ENCODE measurements at places on chromosomes 5 and 9.

GRCh38 chr9:71937070-71937625, 25.7 kb downstream of the C9orf85 start:
- DNase-seq = no peak

- no peak for DNase-seq
Measured at GRCh38 chr5:115524199-115524847, 20.3 kb downstream of the FEM1C start.

DNA sequence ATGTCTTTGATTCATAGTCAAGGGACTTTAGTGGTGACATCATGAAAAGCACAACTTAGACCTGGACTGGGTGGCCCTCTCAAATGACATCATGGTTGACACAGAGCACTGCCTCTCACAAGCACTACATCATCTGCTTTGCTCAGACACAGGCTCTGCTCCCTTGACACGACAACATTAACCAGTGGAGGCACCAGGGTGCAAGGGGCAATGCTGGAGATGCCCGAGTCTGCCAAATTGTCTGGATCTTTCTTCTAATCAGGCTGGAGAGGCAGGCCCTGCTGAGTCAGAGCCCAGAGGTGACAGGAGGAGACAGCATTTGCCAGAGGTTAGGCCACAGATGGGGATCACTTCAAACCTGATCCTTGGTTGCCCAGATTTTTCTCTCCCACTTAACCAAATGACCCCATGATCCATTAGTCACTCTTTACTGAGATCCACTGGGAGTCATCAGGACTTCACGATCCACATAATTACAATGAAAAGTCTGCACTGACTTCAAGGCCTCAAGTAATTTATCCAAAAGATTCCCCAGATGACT, 174.4 kb downstream of the SLIT3 start:
- DNase-seq = no peak

DNA sequence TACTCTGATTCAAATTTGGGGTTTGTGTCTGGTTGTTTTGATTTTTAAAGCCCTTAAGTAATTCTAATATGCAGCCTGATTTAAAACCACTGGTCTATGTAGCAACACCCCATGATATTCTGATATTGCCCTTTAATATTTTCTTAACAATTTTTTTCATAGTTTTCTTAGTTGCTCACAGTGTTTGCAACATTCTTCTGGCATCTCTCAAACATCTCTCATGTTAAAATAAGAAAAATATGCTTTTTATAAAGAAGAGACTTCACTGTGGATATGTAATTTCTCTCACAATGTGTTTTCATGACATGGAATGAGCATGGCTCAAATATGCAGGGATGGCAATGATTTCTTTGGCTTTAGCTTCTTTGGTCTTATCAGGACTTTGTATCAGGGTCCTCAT, 183.7 kb downstream of the TAF11L14 start:
- no peak for DNase-seq

GRCh38 chr9:128280084-128280622, 4.1 kb downstream of the SWI5 start:
- DNase-seq = no peak
